AG09309 (cell line): ENCODE measurements at places on chromosomes 13 and 19.

- peak; percentile 44 for DNase-seq
Measured at GRCh38 chr13:23680845-23681669, 110.8 kb downstream of the TNFRSF19 start.

DNA sequence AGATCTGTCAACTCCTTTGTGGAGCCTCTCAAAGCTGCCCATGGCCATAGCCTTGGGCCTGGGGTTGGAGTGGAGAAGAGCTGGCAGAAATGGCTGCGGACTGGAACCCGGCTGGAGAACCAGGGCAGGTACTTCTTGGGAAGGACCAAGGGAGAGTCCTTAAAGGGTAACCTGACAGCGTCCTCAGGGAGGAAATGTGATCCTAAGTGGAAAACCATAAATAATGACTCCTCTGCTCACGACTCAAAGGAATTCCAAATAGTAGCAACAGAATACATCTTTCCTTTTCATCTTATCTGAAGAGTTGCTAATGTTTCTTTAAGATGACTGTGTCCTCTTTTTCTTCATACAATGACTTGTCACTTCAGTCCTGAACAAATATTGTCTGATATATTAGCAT is 41.0 kb downstream of the RAP2A start:
- DNase-seq, result no peak

DNA sequence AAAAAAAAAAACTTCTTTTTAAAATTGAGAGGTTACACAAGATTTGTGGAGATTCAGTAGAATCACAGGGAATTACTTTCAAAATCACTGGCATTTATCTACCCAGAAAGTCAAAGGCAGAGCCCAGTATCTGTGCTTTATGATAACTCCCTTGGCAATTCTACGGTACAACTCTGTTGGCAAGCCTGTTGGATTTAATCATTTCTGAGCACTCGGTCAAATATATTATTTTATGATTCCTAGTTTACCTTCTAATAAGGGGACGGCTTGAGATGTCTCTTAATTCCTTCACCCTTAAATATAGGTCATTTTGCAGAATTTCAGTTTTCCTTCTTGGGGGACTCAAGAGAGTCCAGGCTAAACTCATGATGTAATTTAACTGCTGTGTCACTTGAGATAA is 987.6 kb downstream of the EFNB2 start:
- no peak for DNase-seq

- DNase-seq, result peak; percentile 13
Measured at GRCh38 chr13:46041419-46041839, 11.1 kb downstream of the ZC3H13 start.

- DNase-seq, result no peak
Measured at GRCh38 chr13:113091891-113092775, 13.5 kb upstream of the F7 start.

- no peak for DNase-seq
Measured at GRCh38 chr13:24053519-24054251, 106.8 kb upstream of the SPATA13 start.

- no peak for DNase-seq
Measured at GRCh38 chr19:48768994-48769713, 13.8 kb downstream of the FGF21 start.

DNA sequence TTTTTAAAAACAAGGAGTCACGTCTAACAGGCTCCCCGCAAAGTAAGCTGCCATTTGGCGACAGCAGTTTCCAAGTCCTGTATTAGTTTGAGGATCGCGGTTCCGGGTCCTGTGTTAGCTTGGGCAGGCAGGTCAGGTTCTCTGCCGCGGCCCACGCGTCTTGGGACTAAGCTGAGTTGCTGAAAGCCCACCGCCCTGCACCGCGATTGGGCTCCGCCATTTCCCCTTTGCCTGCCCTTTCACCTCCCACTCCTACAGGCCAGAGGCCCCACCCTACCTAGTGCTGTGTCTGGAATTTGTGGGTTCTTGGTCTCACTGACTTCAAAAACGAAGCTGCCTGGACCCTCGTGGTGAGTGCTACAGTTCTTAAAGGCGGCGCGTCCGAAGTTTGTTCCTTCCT is 6.8 kb downstream of the PARP4 start:
- no peak for DNase-seq

GRCh38 chr19:6056801-6057650 is 53.3 kb downstream of the RFX2 start:
- peak; percentile 90 for DNase-seq

GRCh38 chr19:40686882-40687524 is 3.4 kb downstream of the NUMBL start:
- no peak for DNase-seq

- no peak for DNase-seq
Measured at GRCh38 chr13:71274923-71275608, 591.9 kb downstream of the DACH1 start.

DNA sequence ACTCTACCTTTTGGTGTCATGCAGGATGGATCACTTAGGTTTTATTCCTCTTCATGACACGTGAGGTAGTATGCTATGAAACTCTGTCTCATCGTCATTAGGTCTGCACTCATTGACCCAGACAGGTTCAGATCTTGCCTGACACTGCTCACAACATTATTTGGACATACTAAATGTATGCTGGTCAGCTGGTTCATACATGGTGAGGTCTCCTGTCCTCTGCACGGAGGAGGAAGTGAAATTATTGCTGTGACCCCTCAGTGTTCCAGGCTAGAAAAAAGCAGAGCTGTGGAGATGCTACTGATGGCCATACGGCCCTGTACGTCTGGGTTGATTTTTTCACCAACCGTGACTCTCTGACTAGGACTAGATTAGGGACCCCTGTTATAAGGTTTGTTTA is 35.8 kb downstream of the LATS2 start:
- DNase-seq, result no peak

DNA sequence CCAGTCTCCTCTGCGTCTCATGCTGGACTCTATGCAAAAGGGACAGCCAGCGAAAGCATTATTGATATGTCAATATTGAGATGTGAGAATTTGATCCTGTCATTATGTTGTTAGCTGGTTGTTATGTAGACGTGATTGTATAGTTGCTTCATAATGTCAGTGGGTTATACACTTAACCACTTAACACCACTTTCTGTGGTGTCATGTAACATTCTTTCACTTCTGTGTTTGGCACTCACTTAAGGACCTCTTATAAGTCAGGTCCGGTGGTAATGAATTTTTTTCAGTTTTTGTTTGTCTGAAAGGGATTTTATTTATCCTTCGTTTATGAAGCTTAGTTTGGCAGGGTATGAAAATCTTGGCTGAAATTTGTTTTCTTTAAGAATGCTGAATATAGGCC is 7.1 kb upstream of the SIGLEC7 start:
- DNase-seq, result no peak

DNA sequence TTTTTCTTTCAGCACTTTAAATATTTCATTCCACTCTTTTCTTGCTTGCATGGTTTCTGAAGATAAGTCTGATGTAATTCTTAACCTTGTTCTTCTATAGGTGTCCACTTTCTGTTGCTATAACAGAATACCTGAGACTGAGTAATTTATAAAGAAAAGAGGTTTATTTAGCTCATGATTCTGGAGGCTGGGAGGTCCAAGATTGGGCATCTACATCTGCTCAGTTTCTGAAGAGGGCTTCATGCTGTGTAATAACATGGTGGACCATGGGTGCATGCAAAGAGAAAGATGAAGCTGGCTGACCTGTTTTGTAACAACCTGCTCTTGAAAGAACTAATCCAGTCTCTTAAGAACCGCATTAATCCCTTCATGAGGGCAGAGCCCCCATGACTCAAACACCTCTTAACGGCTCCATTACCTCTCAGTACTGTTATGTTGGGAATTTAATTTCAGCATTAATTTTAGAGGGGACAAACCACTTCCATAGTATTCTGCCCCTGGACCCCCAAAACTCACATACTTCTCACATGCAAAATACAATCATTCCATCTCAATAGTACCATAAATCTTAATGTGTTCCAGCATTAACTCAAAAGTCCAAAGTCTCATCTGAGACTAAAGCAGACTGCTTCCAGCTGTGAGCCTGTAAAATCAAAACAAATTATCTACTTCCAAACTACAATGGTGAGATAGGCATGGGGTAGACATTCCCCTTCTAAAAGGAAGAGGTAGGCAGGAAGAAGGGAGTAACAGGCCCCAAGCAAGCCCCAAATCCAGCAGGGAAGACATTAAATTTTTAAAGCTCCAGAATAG is 9.6 kb upstream of the FGF9 start:
- no peak for DNase-seq

- DNase-seq, result no peak
Measured at GRCh38 chr13:38700051-38700450, 13.2 kb downstream of the FREM2 start.

GRCh38 chr19:57769345-57770131 is at the start of gene ZNF586:
ZNF586 (plus strand) TSS chr19:57769676; CDS start chr19:57769843, 167 bp downstream.
- peak; percentile 71 for DNase-seq

DNA sequence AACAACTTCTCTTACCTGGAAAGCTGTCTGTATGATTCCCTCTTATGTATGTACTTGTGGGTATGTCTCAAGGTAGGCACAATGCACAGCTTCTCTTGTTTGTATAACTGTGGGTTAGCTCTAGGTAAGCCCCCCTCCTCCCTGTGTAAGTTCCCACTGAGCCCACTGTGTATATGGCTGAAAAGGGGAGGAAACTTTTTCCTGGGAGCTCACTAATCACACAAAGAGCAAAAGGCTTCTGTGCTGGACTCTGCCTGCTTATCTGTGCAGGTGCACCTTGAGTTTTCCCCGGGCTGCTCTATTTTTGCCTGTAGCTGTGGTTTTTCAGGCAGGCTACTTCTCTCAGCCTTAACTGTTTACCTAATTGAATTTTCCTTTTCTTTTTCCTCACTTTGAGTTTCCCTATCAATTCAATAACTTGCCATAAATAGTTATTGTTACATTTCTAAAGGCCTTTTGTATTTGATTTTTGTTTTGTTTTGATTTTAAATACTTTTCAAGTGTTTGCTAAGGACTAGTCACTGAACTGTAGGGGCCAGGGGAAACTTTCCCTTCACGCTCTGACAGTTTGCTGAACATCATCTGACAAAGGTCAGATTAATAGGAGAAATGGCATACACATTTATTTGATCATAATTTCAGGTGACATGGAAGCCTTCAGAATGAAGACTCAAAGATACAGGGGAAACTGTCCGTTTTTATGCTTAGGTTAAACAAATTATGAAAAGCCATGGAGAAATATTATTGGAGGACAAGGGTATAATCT is 423.5 kb upstream of the ATXN8OS start:
- DNase-seq, result no peak

DNA sequence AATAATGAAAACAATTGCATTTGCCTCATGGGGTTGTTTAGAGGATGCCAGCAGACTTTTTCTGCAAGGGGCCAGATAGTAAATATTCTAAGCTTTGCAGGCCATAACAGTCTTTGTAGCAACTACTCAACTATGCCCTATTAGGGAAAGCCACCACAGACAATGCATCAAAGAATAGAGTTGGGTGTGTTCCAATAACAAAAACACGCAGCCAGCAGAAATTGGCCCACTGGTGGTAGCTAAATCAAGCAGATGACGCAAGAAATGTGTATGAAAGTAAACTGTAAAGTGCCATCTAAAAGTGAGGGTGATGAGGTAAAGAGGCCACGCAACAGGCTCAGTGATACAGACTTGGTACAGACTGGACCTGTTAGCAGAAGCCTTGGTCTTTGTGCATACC is 75.2 kb upstream of the SIAH3 start:
- DNase-seq, result no peak

DNA sequence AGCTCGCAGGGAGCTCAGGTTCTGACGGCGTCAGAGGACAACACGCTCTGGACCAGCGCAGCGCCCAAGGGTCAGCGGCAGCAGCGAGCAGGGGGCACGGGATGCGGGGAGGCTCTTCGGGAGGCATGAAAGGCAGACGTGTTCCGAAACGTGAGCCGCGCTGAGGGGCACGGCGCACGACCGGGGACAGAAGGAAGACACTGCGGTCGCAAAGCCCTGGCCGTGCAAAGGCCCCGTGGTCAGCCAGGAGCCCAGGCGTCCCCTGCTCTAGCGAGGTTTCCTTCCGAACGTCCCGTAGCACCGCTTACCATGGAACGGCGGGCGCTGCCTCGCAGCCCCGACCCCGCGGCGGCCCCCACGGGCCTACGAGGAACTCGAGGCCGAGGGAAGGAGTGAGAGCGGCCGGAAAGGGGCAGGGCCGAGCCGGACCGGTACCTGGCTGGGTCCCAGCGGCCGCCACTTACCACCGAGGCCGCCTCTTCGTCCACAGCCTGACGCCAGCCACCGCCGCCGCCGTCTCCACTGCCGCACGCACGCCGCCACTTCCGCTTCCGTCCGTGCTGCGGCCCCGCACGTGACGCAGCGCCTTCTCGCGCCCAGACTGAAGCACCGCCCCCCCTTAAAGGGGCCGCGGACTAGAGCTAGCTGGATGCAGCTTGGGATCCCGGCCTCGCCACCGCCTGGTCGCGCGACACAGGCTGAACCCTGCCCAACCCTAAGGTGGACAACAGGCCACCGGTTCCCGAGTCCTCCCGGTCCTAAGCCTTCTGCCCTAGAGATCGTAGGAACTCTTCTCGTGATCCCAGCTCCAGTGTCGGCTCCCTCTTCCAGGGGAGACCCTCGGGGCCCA is 9.4 kb downstream of the ABHD17A start:
- DNase-seq, result no peak

GRCh38 chr13:99916366-99917103 is 55.0 kb downstream of the ZIC5 start:
- peak; percentile 57 for DNase-seq

GRCh38 chr19:3985643-3986259 is 488 bp upstream of the EEF2 start:
- no peak for DNase-seq

DNA sequence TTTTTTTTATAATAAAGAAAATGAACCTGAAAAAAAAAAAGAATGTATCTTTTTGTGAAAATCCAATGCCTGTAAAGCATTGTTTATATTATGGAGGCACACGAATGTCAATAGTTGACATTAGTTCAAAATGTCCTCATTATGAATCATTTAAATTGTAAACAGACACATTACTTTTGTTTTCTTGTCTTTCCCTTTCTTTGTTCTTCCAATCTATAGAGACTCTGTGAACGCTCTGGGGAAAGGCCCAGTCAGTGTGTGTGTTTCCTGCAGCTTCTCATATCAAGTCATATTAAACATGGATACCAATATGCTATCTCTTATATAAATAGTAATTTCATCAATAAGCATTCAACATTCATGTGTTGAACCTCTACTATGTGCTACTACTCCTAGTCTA is 193.1 kb downstream of the KCTD12 start:
- DNase-seq, result no peak

DNA sequence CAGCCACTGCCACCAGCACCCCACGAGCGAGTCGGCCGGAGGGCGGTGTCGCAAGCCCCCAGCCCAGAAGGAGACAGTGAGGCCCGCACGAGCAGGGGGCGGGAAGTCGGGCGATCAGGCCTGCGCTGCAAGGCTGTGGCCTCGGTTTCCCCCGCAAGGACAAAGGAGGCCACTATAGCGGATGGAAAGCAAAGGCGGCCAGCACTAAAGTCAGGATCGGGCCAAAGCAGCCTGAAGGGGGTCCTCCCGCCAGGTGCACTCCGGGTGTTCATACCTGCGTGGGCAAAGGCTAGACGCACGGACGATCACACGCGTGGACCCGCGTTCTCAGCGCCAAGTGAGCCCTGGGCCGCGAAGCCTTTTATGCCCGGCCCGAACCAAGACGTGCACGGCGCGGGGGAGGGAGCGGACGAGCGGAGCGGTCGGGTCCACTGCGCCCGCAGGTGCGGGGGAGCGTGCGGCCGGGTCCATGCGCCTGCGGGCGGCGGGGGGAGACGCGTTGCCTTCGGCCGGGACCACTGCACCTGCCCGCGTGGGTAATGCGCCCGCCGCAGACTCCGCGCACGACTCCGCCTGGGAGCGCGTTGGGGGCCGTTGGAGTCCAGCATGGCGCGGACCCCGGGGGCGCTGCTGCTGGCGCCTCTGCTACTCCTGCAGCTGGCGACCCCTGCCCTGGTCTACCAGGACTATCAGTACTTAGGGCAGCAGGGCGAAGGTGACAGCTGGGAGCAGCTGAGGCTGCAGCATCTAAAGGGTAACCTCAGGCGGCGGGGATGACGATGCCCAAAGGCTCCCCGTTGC is at the start of the genes PRDX2 and THSD8:
PRDX2 (minus strand) TSS at position 335 of the 801 bp plus-strand sequence. CDS start 539 bp downstream, outside the sequence.
THSD8 (plus strand) TSS at position 604 of the 801 bp plus-strand sequence; CDS start at position 607, 3 bp downstream.
- DNase-seq, result no peak
